ENCODE measurements at places on chromosomes 3 and 15. TPM values are rescaled to one million over a fixed set of nuclear protein-coding genes. Genes with fewer than 3 reads are reported as not detected.

Gene ULK3
- 40.3 TPM for total RNA-seq

DNA sequence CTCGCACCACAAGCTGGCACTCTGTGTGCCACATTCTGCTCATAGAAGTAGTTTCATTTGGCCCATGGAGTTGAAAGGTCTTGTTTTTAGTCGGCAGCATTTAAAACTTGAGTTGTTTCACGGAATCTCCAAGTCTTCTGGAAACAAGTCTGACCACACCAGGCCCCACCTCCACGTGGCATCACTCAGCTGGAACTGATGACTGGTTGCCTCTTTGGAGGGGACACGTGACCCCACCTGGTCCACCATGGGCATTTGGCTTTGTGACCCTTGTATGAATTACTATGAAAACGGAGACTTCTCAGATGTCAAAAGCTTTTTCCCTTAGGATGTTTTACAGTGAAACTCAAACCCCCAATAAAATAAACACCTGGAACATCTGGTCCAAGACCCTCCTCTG lies 74.9 kb downstream of the NTRK3 start:
- no peak for DNase-seq
- H3K36me3 ChIP-seq = no peaks in the 10 kb centered on the region
- H3K4me1 ChIP-seq = no peaks in the 10 kb centered on the region
- H3K4me3 ChIP-seq = no peak overlapping the region
- H3K27ac ChIP-seq = no peak overlapping the region

GRCh38 chr3:67288466-67289106 lies 290.5 kb downstream of the KBTBD8 start:
- H3K4me1 ChIP-seq = peaks cover 8% of the 10 kb centered on the region
- H3K27me3 ChIP-seq = no peaks in the 10 kb centered on the region
- H3K36me3 ChIP-seq = no peaks in the 10 kb centered on the region
- no peak overlapping the region for H3K4me3 ChIP-seq
- H3K27ac ChIP-seq = no peak overlapping the region
- DNase-seq = no peak

- H3K4me1 ChIP-seq = peaks cover 15% of the 10 kb centered on the region
- H3K36me3 ChIP-seq = no peaks in the 10 kb centered on the region
- H3K4me3 ChIP-seq = no peak overlapping the region
- H3K27ac ChIP-seq = no peak overlapping the region
- H3K27me3 ChIP-seq = peaks cover 8% of the 10 kb centered on the region
These were observed 8.1 kb downstream of the KBTBD13 start for GRCh38 chr15:65084500-65085206.

- DNase-seq = no peak
- no peak overlapping the region for H3K4me3 ChIP-seq
- no peaks in the 10 kb centered on the region for H3K36me3 ChIP-seq
- no peaks in the 10 kb centered on the region for H3K4me1 ChIP-seq
- H3K27ac ChIP-seq = no peak overlapping the region
These were observed 236.8 kb upstream of the GBE1 start for GRCh38 chr3:81998139-81998755.

All from activated CD4-positive, alpha-beta T cell treated with anti-CD3 and anti-CD28 coated beads for 36 hours (primary cell).